Activated T-cell treated with anti-CD3 and anti-CD28 coated beads for 1 hour (primary cell): ENCODE measurements at places on chromosomes 7 and 10.

DNA sequence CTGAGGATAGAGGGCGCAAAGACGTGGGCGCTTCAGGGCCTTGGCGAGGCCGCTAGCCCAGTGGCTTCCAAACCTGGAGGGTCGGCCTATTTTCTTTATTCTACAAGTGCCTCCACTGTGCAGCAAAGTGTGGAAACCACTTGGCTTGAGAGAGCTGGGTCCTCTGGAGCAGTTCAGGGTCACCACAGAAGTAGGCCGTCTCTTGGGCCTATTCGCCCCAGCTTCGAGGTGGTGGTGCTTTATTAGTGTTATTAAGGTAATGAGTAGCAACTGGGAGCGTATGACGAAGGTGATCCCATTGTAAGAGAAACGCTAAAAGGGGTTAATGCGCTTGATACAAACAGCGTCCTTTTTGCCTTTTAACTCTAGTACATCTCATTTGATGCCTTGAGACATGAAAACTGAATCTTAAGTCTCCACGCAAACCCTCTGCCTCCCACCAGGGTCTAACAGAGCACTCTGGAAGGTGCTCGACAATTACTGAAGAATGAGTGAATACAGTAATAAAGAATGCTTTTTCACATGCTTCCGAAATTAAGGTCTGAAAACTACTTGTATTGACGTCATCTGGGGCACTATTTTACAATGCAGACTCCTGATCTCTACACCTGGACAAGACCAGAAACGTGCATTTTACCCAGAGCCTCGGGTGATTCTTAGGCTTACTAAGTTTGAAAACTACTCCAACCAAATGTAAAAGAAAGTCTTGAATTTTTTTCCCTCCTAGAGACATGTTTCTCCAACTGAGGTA is 647 bp upstream of the GSAP start:
- no peak for DNase-seq

GRCh38 chr10:131947631-131948347 is 33.9 kb downstream of the BNIP3 start:
- DNase-seq, result no peak

GRCh38 chr7:147564786-147565476 is 1025.6 kb upstream of the C7orf33 start:
- DNase-seq, result no peak

DNA sequence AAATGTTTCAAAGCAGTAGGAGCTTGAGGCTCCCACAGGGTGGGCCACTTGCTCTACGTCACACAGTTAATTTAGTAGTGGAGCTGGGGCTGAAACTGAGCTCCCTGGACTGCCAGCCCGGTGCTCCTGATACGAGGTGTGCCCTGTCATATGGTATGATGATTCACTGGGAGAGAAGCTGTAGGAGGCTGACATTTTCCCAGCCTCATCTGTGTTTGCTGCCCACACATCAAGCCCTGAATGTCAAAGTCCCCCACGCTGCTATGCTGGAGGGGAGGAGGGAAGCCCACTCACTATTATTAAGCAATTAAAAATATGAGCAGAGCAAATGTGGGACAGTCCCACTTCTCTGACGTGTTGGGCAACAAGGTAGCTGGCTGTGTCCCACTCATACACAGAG is 81.2 kb upstream of the SORCS3 start:
- DNase-seq, result no peak

DNA sequence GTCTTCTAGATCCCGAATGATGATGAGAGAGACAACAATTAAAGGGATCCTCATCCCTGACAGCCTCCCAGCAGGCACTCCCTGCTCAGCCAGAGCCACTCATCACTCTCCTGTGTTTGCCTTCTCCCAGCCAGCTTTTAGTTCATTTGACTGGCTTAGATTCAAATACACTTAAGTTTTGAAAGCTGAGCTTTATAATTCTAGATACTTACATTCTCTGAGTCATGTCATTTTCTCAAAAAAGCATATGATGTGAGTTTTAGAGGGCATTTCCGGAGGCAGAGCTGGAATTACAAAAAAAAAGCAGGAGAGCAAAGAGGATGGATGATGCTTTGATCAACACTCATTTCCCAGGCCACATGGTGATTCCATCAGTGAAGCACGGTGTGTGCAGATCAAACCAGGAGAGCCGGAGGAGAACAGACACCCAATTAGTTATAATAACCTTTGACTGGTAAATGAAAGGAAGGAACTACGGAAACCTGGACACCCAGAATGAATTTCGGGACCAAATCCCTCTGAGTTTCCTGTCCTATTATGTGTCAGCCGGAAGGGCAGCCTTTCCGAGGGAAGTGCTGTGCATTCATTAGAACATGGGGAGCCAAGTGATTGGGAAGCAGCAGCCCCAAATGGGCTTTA is 81.5 kb upstream of the HPS1 start:
- no peak for DNase-seq

DNA sequence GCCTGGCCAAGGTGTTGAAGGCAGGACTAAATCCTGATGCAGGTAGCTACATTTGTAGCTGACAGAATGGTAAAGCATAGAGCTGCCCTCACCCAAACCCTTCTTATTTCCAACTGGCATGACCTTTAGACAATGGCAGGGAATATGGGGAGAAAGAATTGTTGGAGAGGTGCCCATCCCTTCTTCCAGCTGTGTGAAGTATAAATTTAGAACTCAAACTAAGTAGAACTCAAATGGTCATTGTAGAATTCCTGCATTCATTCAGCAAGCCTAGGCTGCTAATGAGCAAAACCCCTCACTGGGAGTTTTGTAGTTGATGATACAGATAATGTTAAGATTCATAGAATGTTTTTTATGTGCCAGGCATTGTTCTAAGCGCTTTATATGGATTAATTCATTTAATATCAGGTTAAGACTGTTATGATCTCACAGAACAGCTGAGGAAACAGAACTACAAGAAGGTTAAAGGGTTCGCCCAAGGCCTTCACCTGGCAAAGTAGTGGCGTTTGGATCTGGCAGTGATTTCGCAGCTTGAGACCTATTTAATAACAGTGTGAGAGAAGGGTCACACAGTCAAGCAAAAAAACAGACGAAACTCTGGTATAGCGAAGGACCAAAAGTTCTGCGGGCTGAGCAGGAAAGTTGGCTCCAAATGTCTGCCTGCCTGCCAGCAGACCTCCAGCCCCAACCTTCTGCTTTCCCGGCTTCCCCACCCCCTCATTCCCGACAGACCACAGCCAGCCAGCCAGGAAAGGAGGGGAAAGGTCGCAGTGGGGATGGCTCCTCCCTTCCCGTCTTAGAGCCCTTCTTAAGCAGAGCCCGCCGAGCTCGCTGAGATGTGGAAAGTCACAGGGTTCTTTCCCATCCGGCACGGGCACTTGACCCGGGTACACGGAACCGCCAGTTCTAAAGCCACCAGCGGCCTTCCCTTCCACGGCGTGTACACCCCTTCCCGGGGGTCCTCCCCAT is 1.6 kb upstream of the HILPDA start:
- DNase-seq, result no peak

DNA sequence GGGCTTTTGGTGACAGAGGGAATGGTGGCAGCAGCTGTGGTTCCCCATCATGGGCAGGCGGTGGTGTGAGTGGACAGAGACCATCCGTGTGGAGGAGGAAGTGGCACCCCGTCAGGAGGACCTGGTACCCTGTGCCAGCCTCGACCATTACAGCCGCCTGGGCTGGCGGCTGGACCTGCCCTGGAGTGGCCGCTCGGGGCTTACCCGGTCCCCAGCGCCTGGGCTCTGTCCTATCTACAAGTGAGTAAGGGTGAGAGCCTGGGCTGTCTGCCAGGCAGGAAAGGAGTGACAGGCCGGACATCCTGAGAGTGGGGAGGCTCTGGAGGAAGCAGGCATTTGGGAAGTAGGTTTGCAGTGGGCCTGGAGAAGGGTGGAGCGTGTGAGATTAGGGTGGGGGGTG is 2.9 kb upstream of the ZNF467 start:
- DNase-seq, result no peak

- no peak for DNase-seq
Observed at GRCh38 chr7:8433477-8434289, at the start of gene NXPH1. Gene NXPH1, plus strand, starts transcription at chr7:8433609.

- DNase-seq, result no peak
Observed at GRCh38 chr10:33974976-33975478, 640.6 kb upstream of the NRP1 start.

GRCh38 chr10:3159152-3159551 is 13.4 kb downstream of the PITRM1 start:
- no peak for DNase-seq

- DNase-seq, result no peak
Observed at GRCh38 chr7:34043461-34044305, 138.3 kb downstream of the BMPER start.

- DNase-seq, result no peak
Observed at GRCh38 chr7:77348371-77348813, 67.8 kb downstream of the GSAP start.

DNA sequence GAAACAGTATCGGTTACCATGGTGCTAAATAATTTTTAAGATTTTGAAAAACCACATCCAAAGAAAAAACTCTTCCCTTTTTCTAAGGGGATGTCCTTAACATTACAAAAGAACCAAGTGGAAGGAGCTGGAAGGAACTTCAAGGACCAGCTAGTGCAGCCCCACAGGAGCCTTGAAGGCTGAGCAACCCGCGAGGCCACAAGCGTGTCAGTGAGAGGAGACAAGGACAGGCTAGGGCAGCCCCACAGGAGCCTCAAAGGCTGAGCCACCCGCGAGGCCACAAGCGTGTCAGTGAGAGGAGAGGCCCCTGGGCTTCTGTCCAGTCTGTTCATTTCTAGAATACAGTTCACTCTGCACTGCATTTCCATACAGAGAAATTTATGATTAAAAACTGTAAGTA is 80.1 kb upstream of the ATP6V0A4 start:
- no peak for DNase-seq

- no peak for DNase-seq
Observed at GRCh38 chr7:150972023-150972468, 6.1 kb downstream of the KCNH2 start.

DNA sequence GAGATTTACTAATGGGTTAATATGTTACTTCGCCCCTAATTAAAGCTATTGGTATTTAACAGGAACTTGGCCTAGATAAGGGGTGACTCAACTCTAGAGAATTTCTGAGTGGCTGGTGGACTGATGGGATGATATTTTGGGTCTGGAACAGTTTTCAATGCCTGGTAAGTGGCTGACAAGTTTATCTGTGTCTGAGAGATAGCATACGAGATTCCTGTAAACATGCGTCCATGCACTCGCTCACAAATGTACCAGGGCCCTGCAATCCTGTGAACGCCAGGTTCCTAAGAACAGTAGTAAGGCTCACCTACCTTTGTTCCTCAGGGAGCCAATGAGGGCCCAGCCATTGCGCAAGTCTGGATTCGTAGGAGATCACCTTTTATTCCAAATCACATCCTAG is 683.8 kb upstream of the ANKRD30A start:
- DNase-seq, result no peak

- no peak for DNase-seq
Observed at GRCh38 chr10:71459513-71459912, 62.8 kb downstream of the CDH23 start.

GRCh38 chr10:33235951-33236350 is 98.5 kb downstream of the NRP1 start:
- DNase-seq, result no peak

DNA sequence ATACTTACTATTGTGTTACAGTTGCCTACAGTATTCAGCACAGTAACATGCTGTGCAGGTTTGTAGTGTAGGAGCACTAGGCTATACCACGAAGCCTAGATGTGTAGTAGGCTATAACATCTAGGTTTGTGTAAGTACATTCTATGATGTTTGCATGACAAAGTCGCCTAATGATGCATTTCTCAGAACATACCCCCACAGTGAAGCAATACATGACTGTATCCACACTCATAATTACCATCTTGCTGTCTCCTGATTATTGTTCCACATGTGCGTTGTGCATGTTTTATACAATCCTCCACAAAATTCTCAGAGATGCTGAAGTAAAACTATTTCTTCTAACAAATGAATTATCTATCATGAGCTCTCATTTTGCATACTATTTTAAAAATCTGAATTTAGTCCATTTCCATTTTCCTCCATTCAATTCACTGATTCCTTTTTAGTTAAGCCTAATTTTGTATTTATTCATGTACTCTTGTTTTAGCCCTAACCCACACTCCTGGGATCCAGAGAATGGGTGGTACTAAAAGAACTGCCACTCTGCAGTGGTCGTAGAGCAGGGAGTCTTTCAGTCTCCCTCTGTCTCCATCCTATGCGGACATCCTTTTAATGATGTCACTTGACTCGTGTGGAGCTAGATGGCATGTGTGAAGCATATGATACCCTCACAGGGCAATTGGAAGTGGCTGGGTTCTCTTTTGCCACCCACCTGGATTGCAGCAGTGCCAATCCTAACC is 67.6 kb upstream of the CAV2 start:
- DNase-seq, result no peak
